Left colon (tissue), 2 donors: ENCODE measurements at places on chromosomes 7 and 10. TPM values are rescaled to one million over a fixed set of nuclear protein-coding genes. Genes with fewer than 3 reads are reported as not detected.

CALCR gene
- not detected for total RNA-seq

SYT15B gene
- total RNA-seq: 0.64 TPM

SPDYE8 gene
- total RNA-seq: not detected

RNF32 gene
- total RNA-seq: 2.8 TPM

DNA sequence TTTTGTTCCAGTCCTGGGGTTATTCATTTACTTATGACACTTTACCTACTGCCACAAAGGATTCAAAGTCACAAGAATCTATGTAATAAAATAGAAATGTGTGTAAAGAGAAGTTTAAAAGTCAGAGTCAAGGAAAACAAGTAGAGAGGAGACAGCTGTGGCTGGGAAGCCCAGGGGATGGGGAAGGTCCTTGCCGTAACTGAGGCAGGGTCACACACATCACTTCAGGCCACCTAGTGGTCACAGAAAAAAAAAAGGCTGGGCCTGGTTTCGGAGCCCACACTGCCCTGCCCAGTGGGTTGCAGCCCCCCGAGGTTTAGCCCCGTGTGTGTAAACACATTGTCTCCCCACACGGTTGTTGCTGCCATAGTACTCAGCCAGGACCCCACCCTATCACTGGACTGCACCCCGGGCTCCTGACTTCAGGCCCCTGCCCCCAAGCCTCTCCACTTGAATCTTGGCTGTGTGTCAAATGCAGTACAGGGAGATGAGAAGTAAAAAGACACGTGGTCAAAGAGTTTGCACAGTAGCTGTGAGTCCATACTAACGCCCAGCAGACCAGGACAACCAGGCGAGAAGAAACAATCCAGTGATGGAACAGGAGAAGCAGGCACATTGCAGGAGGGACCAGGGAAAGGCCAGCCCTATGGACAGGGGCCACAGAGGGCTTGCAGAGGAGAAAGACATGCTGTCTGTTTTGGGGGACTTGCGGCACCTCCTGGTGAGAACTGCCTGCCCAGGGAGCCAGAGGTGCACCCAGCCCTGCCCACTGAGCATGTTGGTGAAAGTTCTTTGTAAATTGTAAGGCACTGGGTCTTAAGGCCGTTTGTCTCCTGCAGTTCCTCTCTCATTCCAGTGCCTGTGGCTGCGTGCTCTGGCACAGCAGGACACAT, 91.4 kb upstream of the MACROH2A2 start:
- no peak for DNase-seq

DNA sequence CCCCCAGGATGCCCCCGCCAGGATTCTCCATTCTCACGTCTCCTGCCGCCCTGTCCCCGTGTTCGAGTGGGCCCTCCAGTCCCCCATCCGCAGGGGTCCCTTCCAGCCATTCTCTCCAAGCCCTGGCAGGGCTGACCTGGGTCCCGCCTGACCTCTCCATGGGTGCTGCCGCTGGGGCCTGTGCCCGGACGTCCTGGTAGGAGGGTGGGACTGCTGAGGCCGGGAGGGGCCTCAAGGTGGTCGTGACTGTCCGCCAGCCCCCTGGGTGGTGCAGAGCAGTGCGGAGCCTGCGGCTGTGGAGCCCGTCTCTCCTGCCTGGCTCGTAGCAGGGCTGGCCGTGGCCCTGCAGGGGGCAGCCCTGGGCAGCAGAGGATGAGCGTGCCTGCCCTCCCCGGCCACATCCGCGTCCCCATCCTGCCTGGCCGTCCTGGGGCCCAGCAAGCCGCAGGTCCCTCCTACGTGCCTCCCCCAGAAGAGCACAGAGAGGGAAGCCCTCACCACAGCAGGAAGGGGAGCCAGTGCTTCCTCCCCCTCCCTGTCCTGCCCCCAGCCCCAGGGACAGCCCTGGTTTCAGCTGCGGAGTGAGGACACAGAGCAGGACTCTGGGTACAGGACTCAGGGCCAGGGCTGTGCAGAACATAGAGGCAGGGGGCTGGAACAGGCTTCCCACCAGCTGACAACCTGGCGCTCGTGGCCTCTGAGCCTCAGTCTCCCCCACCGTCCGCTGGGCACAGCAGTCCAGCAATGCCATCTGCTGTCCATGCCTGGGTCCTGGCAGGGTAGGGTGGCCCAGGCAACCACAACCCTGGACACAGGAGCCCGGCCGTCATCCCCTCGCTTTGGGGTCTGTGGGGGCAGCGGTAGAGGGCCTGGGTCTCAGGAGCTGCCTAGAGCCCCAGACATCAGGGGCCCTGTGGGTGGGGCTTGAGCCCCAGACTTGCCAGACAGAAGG, 1.5 kb upstream of the GRIFIN start:
- DNase-seq: peak; percentile 77

DNA sequence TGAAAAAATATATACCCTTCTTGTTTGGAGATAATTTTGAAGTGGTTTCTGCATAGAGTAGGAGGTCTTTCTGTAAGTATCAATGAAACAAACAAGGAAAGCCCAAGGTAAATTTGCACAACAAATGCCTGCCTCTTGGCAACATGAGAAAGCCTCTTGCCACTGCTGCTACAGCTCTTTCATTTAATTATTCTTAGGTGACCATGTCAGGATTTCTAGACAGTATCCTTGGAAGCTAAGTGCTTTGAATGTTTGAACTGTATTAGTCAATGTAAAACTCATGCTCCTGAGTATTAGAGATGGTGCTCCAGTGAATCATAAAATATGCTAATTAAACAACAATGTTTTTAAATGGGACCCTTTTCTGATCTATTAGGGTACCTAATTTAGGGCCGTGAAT, 81.2 kb upstream of the ITGB1 start:
- no peak for DNase-seq

GRCh38 chr7:74025146-74025545, 2.8 kb upstream of the ELN start:
- no peak for DNase-seq
